ENCODE measurements at places on chromosomes 7 and 10.

DNA sequence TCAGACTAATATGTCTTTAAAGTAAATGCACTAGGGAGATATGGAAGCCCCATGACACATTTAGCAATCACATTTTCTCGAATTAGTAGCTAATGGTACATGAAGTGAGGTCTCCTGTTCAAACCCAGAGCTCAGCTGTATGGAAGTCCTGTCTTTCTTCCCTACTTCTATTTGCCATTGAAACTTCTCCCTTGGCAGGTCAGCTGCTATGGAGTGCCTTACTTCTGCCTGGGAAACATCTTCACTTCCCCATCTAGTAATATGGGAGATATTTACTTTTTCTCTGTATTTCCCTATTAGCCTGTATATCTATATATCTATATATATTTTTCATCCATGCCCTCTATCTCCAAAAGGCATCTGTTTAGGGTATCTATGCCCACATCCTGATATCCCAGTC is 225.3 kb upstream of the INHBA start:
- no peak for DNase-seq

DNA sequence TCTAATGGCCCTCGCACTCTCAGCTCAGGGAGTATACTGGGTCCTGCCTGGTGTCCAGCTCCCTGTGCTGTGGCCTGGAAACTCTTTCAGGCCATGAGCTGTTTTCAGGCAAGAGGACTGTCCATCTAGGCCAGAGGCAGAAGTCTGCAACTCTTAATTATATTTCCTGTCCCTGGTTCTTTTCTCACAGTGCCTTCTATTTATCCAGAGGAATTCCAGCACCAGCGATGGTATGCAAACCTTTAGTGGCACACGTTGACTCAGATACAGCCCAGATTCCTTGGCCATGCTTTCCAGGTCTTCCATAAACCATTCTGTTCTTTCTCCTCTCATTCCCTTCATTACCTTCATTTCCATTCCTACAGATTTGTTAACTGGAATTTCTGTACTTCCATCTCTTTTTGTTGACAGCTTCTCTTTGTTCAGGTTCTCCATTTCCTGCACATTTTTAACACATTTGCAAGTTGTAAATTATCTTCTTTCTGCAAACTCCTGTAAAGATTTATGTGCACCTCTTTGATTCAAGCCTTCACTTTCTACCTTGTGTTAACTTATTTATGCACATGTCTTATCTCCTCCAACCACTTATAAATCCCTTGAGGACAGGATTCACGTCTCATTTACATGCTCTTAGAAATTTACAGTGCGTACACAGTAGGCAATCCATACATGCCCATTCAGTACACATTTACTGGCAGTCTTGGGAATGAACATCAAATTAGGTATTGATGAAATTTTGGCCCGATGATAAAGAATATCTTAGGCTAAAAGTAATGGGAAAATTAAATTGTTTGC is 172.1 kb downstream of the CELF2 start:
- DNase-seq: no peak

DNA sequence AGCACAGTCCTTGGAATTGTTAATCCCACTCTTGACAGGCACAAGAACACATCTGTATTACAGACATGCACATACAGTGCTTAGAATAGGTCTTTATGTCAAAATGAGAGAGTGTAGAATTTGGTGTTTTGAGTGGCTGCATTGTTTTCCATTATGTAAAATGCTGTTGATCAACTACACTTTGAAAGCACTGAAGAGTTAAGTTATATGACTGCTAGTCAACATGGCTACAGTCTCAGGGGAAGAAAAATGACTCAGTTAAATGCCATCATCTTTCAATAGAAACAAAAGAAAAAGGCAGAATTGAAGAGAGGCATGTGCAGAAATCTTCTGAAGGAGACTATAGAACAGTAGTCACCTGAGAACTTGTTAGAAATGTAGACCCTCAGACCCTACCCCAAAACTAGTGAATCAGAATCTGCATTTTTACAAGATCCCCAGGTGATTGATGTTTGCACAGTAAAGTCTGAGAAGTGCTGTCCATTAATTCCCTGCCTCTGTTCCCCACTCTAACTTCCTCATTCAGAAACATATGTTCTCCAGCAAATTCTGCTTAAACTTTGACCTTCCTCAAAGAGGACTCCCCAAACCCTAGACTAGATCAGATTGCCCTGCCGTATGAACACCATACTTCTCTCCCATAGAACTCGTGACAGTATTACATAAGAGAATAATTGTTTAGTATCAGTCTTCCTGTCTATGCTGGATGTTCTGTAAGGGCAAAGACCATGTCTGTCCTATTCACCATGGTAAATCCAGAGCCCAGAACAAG is 16.0 kb downstream of the SND1 start:
- no peak for DNase-seq

DNA sequence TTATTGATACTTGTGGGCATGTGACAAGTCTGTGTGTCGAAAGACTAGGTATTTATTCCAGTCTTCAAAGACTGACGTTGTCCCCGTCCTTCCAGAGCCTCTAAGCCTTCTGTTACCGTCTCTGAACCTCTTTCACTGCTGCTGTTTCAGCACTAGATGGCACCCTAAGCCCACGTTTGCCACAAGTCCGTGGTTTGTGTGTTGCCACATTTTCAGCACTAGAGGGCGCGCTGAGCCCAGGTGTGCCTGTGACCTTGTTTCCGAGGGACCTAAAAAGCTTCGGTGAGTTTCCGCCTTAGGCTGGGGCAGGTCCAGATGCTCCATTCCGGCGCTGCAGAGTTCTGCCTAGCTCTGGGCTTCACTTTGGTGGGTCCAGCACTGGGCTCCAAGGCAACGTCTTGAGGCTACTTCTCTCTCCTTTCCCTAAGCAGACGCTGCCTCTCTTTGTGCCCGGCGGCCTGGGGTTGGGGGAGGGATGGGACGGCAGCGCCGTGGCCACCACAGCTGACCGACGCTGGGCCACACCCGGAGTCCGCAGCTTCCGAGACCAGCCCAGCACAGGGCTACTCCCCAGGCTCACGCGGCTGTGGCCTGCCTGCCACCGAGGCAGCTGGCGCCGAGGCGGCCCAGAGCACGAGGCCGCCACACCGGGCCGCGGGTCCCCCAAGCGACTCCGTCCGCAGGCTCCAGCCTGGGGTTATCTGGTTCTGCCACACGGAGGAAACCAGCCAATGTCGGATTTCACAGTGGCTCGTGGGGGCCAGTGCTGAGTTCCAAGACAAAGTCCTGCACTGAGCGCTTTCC is 520.2 kb downstream of the REEP3 start:
- peak; percentile 84 for DNase-seq

GRCh38 chr7:157514306-157514705 is 177.5 kb downstream of the DNAJB6 start:
- DNase-seq: peak; percentile 34

- DNase-seq: no peak
These were observed 315.1 kb downstream of the GFRA1 start for GRCh38 chr10:115957786-115958442.

- no peak for DNase-seq
These were observed 138.0 kb upstream of the TARP start for GRCh38 chr7:38411404-38411803.

DNA sequence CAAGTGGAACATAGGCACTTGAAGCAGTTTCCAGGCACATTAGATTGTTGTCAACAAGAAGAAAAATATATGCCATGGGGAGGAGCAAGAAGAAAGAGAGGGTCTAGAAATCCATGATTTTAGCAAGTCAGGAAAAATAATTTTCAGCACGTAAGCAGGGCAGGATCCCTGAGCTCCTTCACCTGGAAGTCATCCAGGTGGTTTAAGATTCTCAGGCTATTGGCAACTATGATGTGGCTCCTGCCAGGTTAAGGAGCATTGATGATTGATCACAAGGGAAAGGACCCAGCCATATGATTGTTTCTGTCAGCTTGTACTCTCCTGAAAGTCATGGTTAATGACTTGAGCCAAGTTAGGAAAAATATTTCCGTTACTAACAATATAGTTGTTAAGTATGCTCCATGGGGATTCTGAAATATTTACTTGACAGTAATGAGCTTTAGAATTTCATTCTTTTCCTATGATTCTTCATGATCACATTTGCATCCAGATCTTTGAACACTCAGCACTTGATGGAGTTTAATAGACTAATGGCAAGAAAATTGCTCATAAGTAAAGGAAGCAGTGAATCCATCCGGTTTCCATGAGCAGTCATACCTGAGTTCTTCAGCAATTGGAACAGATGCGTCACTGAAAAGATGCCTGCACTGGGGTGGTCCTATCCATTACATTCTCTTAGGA is 209.1 kb downstream of the BICC1 start:
- DNase-seq: no peak

- no peak for DNase-seq
These were observed 37.7 kb downstream of the ATXN7L1 start for GRCh38 chr7:105838627-105839231.

- no peak for DNase-seq
These were observed 5.1 kb downstream of the SHH start for GRCh38 chr7:155807065-155807671.

GRCh38 chr10:51010977-51011376 is 63.3 kb upstream of the PRKG1 start:
- no peak for DNase-seq

DNA sequence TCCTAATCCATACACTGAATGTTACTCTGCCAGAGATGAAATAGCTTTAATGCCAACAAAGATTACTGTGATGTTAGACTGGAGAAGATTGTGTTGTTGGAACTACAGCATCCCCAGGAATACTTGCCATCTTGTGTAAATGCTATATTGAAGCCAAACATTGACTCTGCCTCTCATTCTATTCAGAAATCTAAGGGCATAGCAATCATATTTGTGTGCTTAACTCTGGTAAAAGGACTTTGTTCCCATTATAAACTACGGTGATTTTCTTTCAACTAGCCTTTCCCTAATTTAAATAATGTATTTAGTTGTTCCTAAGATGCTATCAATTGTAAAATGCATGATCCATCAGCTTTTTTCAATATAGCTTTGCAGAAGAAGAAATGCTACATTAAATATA is 498.4 kb upstream of the LRRN3 start:
- no peak for DNase-seq

- DNase-seq: no peak
These were observed 2.6 kb downstream of the IMPDH1 start for GRCh38 chr7:128407233-128407589.

DNA sequence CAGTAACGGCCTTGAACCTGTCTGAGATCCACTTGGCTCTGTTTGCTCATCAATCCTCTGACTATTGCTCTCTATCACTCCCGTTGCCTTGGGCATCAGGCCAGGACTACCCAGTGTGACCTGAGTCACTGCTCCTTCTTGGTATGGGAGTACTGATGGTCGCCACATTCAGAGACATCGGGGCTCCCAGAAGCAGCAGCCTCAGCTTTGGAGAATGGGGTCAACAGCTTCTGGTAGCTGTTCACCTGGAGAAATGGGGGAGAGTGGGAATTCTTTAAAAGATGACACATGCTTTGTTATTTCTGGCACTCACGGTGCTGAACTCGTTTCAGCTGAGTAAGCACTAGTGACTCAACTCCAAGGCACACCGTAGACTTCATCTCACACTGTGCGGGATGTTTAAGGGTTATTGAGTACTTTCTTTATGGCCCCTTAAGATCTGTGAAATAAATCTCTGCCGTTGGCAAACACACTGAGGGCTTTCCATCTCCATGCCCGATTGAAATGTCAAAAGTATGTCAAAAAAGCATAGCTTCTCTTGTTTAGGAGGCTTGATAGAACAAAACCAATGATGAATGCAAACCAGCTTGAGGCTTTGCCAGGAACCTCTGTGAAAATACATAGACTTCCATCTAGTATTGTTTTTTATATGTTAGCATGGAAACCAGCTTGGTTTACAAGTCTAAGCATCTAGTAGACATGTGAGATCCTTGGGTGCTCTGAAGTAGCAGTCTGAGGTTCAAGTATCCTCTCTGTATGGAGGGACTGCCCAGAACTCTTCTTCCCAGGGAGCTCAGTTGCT is 333.1 kb downstream of the CXCL12 start:
- DNase-seq: no peak

- DNase-seq: no peak
These were observed 76.6 kb downstream of the GPR37 start for GRCh38 chr7:124688991-124689390.

GRCh38 chr7:127833641-127834040 is 181.6 kb downstream of the SND1 start:
- DNase-seq: no peak

- no peak for DNase-seq
These were observed 36.6 kb upstream of the ZMIZ2 start for GRCh38 chr7:44712012-44712411.

GRCh38 chr7:100676501-100677306 is 3.2 kb downstream of the GNB2 start:
- DNase-seq: no peak

- DNase-seq: no peak
These were observed 75.1 kb downstream of the RELN start for GRCh38 chr7:103914147-103914899.

GRCh38 chr7:44956157-44956766 is 22.6 kb downstream of the MYO1G start:
- DNase-seq: no peak

- DNase-seq: no peak
These were observed 57.0 kb downstream of the CDC123 start for GRCh38 chr10:12252882-12253546.

DNA sequence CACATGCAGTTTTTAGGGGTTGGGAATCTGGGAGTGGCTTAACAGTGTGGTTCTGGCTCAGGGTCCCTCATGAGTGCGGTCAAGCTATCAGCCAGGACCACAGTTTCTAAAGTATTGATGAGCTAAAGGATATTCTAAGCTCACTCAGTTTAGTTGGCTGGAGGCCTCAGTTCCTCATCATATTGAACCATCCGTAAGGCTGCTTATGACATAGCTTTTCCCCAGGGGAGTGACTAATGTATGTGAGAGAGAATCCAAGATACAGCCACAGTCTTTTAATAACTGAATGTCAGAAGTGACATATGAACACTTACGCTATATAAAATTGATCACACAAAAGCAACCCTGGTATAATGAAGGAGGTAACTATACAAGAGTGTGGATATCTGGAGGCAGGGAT is 245.3 kb downstream of the POLR1F start:
- no peak for DNase-seq

DNA sequence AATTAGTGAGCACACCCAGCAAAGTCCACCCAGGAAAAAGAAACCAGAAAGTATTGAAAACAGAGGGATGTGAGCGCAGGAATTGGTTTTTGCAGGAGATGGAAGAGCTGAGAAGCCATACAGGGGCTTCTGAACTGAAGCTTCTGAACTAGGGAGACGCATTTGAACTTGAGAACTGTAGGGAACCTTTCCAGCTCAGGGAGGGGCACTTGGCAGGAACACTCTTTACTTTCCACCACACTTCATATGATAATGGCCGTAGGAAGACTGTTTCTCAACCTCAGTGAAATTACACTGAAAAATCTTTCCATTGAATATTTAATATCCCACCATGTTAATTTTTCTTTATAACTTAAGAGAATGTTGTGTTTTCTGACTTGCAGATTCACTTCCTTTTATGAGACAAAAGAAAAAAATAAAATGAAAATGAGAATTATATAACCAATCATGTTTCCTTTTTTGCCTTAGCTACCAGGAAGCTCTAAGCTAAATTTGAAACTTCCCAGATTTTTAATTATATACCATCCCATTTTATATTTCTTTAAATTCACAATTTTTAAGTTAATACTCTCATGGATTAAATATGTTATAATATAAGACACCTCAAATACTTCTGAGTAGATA is 98.3 kb upstream of the TCF7L2 start:
- no peak for DNase-seq

Measured in left lobe of liver (tissue), 2 donors.